Activated CD4-positive, alpha-beta T cell treated with anti-CD3 and anti-CD28 coated beads for 1 hour (primary cell): ENCODE measurements at places on chromosomes 1 and 21.

GRCh38 chr1:184223216-184223615 is 163.6 kb upstream of the C1orf21 start:
- no peak for DNase-seq

GRCh38 chr1:38173848-38174247 is 127.3 kb upstream of the POU3F1 start:
- DNase-seq, result no peak

GRCh38 chr1:151729966-151730291 is 8.6 kb downstream of the RIIAD1 start:
- no peak for DNase-seq

GRCh38 chr1:153563483-153563901 is 2.2 kb downstream of the S100A2 start:
- no peak for DNase-seq

GRCh38 chr1:180392427-180393145 is 109.8 kb downstream of the ACBD6 start:
- DNase-seq, result no peak

DNA sequence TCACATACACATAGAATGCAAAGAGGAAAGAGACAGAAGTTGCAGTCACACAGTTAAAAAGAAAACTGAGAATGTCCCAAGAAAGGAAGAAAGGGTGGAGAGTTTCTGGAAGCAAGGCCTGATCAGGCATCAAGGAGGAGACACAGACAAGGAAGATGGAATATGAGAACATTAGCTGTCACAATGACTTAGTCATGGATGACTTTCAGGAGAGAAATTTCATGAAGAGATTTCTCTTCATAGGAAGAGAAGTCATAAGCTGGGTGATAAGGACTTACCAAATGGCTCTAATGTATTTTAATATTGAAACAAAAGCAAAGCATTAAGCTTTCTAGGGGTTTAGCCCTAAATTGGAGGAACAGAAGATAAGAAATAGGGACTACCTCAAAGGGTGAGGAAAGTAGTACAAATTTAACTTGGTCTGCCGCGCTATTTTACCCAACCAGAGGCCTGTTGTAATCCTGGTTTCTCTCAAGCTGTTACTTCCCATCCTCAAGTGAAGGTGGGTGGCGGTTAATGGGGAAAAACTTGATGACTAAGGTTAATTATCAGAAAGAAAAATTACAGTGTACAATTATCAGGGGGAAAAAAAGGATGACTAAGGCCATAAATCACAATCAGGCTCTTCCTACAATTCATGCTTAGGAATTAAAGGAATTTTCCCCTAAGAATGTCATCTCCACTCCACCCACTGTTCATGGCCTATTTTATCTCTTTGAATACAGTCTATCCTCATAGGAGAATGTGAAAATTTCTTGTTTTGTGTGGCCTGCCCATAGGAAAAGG is 93.9 kb upstream of the ADGRL2 start:
- DNase-seq, result no peak

DNA sequence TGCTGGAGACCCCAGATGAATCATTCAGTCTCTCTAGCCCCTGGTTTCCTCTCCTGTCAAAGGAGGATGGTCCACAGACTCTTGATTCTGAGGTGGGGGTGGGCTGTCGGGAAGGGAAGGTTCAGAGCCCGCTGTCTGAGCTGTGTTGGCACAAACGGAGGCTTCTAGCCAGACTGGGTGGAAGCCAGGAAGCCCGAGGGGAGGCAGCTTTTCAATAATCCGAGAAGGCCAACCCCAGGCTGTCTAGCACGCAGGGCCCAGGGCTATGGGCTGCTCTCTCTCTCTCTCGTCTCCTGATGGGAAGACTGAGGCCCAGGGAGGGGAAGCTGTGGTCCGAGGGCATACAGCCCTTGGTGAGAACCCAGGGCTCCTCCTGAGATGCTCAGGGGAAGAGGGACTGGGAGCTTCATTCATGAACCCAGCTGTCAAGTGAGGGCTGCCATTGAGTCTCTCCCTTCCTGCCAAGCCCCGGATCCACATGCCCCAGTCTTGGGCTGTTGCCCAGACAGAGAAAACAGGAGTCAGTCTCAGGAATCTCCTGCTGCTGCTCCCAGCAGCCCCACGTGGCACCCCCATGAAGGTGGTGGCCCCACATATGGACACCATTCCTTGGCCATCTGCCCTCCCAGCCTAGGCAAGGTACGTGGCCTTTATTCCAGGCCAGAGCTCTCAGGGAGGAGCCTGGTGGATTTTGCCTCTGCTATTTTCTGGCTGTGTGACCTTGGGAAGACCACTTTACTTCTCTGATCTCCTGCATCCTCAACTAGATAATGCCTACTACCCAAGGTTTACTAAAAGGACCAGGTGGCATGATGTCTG is 44.4 kb downstream of the RAP1GAP start:
- DNase-seq, result no peak

- no peak for DNase-seq
Observed at GRCh38 chr1:59223989-59224634, 72.8 kb upstream of the FGGY start.

GRCh38 chr21:16215663-16216183 is 485.9 kb downstream of the USP25 start:
- DNase-seq, result no peak

DNA sequence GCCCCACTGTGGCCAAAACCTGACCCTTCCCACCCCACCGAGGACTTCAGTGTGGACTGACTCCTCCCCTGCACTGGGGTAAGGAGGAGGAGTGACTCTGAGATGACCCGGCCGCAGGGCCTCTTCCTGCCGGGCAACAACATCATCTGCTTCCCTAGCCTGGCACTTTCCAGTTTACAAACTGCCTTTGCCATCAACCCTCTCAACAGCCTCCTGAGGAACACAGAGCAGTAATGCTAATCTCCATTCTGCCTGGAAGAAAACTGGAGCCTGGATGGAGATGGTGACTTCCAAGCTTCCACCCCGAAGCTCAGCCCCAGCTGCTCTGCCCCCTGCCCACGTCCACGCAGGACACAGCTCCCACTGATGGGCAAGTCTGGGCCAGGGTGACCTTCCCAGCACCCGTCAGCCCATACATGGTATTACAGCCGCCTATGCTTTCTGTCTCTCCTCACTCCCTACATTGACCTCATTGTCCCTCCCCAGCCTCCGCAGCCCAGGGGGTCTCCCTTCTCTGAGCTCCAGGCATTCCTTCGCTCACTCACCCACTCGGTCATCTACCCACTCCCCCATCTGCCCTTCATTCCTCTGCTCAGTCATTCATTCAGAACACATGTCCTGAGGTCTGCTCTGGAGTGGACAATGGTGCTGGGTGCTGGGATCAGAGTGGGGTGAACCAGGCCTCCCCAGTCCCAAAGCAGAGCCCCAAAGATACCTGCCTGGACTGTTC is 34.2 kb downstream of the RAP1GAP start:
- DNase-seq, result no peak
